Activated CD8-positive, alpha-beta T cell treated with anti-CD3 and anti-CD28 coated beads for 36 hours (primary cell): ENCODE measurements at places on chromosomes 3 and 15.

DNA sequence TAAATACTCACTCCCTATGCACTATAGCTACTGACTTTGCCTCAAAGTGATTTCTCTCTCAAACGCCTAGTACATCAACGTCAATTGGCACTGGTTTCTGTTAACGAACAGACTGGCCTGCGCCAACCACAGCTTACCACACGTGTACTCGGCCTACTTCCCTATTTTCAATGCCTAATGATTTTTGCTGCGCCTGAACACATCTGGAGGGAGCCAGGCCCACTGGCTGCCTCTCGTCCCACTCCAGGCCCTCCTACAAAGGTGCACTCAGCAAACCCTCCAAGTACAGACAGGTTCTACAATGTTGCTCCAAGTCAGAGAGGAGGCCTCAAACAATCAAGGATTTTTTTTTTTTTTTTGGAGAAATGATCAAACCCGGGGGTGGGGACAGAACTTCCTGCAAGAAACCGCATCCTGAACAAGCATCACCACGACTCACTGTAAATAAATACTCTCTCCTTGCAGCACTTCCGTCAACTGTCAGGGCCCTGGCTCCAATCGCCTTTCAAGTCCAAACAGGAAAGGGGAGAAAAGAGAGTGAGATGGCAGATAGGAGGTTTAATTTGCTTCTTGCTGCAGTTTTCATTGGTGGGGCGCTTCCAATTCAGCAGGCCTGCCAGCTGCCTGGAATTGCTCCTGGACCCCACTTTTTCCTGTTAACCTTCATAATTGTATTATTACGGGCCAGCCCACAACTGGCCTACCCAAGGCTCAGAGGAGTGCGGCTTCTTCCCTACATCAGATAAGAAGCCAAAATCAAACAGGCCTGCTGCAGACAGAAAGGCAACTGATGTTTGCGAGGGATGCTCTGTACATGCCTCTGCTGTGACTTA, 139.3 kb downstream of the FOXP1 start:
- peak; percentile 82 for DNase-seq

GRCh38 chr15:37134699-37135131, 34.4 kb upstream of the MEIS2 start:
- DNase-seq, result no peak

GRCh38 chr15:74442604-74443003, 8.8 kb upstream of the SEMA7A start:
- DNase-seq, result no peak

DNA sequence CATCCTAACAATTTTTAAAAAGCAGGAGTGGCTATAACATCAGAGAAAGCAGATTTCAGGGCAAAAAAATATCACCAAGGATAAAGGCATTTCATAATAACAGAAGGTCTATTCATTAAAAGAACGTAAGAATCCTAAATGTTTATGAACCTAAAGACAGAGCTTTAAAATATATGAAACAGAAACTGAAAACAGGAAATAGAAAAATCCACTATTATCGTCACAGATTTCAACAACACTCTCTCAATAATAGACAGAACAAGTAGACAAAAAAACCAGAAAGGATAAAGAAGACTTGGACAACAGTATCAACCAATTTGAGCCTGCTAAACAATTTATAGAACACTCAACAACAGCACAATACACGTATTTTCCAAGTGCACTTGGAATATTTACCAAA, 71.4 kb downstream of the FBXL22 start:
- DNase-seq, result no peak

DNA sequence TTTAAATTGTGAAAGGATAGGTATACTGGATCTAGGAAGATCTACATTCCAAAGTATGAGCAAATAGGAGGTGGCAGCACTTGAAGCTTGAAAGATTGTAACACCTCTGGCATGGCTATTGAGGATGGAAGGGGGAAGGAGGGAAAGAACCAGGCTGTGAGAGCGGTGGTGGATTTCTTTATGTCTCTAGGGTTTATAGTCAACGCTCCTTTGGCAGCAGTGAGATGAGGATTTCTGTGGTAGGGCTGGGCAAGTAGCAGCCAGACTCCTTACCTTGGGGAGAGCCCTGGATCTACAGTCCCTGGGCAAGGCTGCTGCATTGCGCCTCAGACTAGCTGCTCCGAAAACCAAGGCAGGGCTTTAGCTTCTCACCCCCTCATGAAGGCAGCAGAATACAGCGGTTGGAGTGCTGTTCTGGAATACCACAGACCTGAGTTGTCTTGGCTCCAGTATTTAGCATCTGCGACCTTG, 53.2 kb downstream of the MEF2A start:
- DNase-seq, result no peak

- DNase-seq, result no peak
These were observed 124.3 kb downstream of the ABI3BP start for GRCh38 chr3:100868894-100869293.

GRCh38 chr3:190533511-190534281, 19.8 kb downstream of the IL1RAP start:
- DNase-seq, result no peak

DNA sequence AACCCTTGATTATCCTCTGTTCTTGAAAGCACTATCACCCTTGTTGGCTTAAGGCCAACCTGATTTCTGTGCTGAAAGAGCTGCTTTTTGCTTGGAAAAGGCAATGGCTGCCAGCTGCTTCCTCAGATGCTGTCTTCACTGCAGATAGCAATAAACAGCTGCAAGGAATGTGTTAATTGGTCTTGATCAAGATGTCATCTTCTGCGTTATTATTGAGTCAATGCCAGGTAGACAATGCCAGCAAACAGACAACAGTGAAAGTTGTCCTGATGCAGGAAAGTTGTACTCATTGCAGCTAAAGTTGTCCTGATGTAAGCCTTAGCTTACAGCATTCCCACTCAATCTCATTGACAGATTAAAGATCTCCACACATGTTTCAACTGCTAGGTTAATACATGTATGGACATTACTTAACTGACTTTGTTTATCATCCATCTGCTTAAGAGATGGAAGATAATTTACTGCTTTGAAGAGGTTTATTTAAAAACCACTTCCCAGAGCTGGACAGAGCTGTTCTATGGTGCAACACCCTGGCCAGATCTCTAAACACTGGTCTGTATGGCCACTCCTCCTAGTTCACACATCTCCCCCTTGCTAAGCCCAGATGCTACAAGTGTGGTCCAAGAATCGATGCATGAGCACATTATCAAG, 251.0 kb upstream of the MCTP2 start:
- DNase-seq, result no peak

GRCh38 chr3:70737666-70738290, 425.3 kb upstream of the MDFIC2 start:
- no peak for DNase-seq

- DNase-seq, result no peak
These were observed 160.6 kb upstream of the CHRM5 start for GRCh38 chr15:33807665-33808064.

GRCh38 chr3:131386429-131387165, 5.0 kb downstream of the NUDT16 start:
- DNase-seq, result peak; percentile 4

GRCh38 chr3:141920701-141921100, 44.3 kb downstream of the ATP1B3 start:
- no peak for DNase-seq

GRCh38 chr15:47741082-47741481, 23.8 kb downstream of the SEMA6D start:
- no peak for DNase-seq

DNA sequence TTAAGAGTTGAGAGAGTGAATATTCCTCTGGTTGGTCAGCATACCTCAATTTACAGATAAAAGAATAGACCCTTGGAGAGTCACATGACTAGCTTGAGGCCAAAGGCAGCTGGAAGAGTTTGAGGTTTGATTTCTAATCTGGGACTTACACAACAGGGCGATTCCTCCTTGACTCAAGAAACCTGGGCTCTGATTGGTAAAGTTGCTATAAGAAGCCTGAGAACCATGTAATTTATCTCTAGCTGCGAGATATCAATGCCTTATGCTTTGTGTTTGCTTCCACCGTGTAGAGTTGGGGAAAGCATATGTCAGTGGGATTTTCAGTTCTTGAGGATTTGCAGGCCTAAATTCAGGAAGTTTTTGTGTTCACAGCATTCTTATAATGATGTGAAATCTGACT, 206.0 kb downstream of the KLHL25 start:
- DNase-seq, result no peak

- DNase-seq, result no peak
These were observed 74.1 kb downstream of the MESD start for GRCh38 chr15:80915472-80915871.

- no peak for DNase-seq
These were observed 308.3 kb upstream of the CCDC54 start for GRCh38 chr3:107068980-107069379.

DNA sequence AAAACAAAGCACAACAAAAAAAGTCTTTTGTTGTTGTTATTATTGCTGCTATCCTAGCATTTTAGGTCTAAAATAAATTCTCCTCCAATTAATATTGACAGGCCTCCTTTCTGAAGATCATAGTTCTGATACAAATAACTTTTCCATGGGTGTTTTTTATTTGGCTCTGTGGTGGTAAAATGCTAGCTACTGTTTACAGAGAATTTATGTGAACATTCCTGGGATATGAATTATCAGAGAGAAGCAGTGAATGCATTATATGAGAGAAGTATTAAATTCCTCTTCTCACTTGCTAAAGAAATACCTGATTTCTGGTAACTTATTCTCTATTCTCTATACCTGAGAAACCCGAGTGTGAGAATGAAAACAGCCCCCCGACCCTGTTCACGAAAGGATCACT, 57.5 kb upstream of the TMCO5A start:
- DNase-seq, result no peak

DNA sequence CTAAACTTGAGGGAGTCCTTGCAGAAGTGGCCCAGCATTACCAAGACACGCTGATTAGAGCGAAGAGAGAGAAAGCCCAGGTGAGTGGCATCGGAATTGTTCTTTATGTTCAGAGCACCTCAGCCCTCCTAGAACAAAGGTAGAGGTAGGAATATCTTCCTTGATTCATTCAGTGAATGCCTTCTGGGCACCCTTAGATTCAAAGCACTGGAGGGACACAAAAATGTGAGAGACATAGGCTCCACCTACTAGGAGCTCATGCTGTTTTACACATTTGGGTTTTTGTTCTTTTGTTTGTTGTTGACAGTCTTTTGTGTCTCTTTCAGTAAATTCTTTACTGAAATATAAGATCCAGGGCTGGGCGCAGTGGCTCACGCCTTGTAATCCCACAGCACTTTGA, 68.2 kb downstream of the IQGAP1 start:
- DNase-seq, result no peak

GRCh38 chr3:105876780-105877327, 8.0 kb upstream of the CBLB start:
- DNase-seq, result peak; percentile 38

GRCh38 chr3:186283651-186284348, 78.2 kb downstream of the DGKG start:
- DNase-seq, result no peak

DNA sequence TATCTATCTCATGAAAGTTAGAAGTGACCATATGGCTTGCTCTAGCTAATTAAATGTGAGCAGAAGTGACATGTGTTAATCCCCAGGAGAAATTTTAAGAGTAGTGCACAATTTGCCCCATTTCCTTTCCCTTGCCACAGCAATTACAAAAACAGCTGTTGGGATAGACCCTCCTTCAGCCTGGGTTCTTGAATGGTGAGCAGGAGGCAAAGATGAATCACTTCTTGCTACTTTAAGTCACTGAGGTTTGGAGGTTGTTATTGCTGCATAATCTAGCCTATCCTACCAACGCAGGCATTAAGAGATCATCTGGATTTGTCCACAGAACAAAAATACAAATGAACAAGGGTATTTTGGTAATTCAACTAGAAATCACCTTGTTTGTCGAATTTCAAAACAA, 51.7 kb upstream of the CAPN7 start:
- DNase-seq, result no peak

DNA sequence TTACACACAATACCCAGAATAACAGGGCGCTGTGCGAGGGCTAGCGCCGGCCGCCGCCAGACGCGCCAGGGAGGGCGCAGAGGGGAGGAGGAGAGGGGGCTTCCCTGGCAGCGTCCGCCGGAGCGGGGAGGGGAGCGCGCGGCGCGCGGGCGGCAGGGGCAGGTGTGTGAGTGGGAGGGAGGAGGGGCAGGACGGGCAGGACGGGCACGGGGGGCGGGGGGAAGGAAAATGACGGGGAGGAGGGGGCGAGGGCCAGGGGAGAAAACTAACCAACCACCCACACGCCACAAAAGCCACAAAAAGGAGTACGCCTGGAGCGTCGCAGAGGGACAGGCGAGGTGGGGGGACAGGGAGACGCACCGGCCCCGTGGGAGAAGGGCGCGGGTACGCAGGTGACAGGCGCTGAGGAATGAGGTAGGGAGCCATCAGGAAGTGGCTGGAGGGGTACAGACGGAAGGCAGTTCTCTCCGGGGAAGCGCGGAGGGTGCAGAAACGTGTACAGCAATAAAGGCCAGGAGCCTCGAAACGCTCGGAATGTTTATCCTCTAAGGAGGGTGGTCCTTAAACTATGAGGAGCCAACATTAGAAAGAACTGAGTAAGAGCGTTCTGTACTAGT, 610 bp upstream of the SATB1 start:
- peak; percentile 84 for DNase-seq

GRCh38 chr3:48538451-48538850, 18.2 kb downstream of the PFKFB4 start:
- DNase-seq, result no peak

DNA sequence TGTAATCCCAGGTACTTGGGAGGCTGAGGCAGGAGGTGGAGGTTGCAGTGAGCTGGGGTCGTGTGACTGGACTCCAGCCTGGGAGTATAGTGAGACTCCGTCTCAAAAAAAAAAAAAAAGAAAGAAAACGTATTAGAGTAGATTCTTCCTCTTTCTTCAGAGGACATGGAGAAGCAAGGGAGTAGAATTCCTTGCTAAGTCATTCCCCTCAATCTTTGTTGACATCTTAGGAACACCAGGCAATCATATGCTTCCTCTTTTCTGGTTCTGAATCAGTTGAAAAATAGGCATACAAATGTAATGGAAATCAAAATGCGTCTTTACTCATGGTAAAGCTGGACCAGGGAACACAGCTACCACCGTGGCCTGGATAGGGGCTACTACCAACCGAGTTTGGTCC, 38.3 kb upstream of the ATOSA start:
- DNase-seq, result no peak

- no peak for DNase-seq
These were observed 21.4 kb downstream of the CCDC12 start for GRCh38 chr3:46955157-46955556.

DNA sequence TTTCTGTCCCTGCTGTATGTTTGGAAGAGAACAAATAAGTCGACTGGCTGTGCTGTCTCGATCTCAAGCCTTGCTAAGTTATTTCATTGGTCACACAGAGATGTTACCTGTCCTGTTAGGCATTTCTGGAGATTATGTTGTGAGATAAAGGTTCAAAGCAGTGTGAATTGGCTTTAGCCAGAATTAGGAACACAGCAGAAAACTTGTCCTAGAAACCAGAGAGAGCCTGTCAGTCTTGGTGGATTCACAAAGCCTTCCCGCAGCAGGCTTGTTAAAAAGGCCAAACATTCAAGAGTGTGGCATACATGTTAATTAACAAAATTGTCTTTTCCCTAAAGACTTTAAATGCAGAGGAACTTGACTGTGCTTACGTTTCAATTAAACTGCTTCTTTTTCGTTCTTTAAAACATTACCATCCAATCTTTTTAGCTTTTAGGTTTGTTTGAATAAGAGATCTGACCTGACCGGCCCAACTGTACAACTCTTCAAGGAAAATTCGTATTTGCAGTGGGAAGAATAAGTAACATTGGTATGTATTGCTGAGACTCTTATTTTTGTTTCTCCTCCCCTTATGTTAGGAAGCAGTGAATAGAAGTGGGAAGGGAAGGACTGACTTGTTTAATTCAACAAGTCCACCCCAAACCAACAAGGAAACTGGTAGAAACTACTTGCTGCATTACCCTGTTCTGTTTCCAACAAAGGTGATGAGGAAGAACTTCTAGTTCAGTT, 25.2 kb downstream of the ABHD2 start:
- no peak for DNase-seq
